Hair follicle dermal papilla cell (primary cell): ENCODE measurements at places on chromosomes 13 and 19. TPM values are rescaled to one million over a fixed set of nuclear protein-coding genes. Genes with fewer than 3 reads are reported as not detected.

ERVV-1 gene
- total RNA-seq, result not detected in 2 replicates

KCNC3 gene
- total RNA-seq, result under 0.01 TPM in 1 of 2 replicates, not detected in the other

SLC10A2 gene
- total RNA-seq, result not detected in 2 replicates

ATP8A2 gene
- under 0.01 and 0.16 TPM in 2 replicates for total RNA-seq

KLK12 gene
- total RNA-seq, result not detected in 2 replicates

SLITRK1 gene
- total RNA-seq, result under 0.01 and 0.24 TPM in 2 replicates

ATCAY gene
- total RNA-seq, result not detected in 2 replicates

GFY gene
- not detected in 2 replicates for total RNA-seq

CEACAM7 gene
- total RNA-seq, result not detected in 2 replicates

ZNF470 gene
- 6.0 and 7.3 TPM in 2 replicates for total RNA-seq

ISOC2 gene
- total RNA-seq, result 80.3 and 91.3 TPM in 2 replicates

ADAT3 gene
- total RNA-seq, result 5.0 and 5.8 TPM in 2 replicates

IGFL3 gene
- 0.49 and 1.2 TPM in 2 replicates for total RNA-seq
